Stimulated activated CD4-positive, alpha-beta T cell treated with anti-CD3 and anti-CD28 coated beads, Interleukin-15, amount 100 ng/mL, for 24 hours (primary cell): ENCODE measurements at places on chromosomes 6 and 20.

- DNase-seq: no peak
Measured at GRCh38 chr6:144405163-144405562, 120.0 kb downstream of the UTRN start.

- no peak for DNase-seq
Measured at GRCh38 chr6:69942485-69942884, 76.1 kb downstream of the COL19A1 start.

GRCh38 chr6:159555082-159555875 is 137.8 kb downstream of the SOD2 start:
- DNase-seq: no peak

GRCh38 chr6:44202972-44203750 is 13.6 kb upstream of the MYMX start:
- DNase-seq: no peak

DNA sequence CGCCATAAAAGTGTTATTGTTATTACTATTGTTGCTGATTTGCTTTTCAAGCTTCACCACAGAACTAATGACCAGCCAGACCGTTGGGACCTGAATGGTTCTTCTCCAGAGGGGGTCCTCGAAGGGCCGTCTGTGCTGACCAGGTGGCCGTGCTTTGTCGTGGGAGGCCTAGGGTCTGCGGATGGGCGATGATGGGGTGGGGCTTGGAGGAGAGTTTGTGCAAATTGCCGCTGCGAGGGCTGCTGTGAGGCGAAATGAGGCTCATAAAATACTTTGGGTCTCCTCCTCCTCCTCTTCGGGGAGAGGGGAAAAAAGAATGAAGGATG is 6.0 kb upstream of the ZBTB22 start:
- DNase-seq: no peak

GRCh38 chr6:139480356-139481165 is 106.1 kb upstream of the CITED2 start:
- no peak for DNase-seq

- no peak for DNase-seq
Measured at GRCh38 chr6:63352069-63352543, 32.3 kb upstream of the LGSN start.

- no peak for DNase-seq
Measured at GRCh38 chr6:12088531-12088930, 76.4 kb downstream of the HIVEP1 start.

DNA sequence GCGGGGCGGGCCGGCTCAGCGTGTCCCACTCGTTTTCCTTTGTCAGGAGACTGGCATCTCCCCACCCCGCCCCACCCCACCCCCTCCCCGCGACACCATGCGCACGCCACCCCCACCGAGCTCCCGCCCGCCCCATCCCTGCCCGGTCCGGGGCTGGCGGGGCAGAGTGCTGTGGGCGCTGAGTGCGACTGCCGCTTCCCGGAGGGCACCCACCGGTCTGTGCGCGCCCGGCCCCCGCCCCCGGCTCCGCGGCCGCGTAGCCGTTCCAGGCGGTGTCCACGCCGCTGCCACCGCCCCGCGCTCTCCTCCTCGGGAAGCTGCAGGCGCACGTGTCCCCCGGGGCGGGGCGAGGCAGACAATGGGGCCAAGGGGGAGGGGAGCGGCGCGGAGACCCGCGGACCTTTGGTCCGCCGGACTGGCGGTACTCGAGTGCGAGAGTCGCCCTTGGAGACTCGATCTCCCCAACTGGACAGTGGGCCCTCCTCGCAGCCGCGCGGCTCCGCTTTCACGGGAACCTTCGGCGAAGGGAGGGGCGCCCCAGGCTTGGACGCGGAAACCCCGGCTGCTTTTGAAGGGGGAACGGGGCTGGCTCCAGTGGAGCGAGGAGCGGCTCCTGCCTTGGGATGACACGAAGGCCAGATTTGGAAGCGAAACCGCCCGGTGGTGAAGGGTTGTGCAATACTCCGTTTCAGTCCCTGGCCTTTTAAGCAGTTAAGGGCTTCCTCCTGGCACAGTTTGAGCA is 1.0 kb upstream of the SYNCRIP start:
- DNase-seq: peak; percentile 85

- DNase-seq: no peak
Measured at GRCh38 chr6:143015300-143015706, 45.4 kb upstream of the AIG1 start.

DNA sequence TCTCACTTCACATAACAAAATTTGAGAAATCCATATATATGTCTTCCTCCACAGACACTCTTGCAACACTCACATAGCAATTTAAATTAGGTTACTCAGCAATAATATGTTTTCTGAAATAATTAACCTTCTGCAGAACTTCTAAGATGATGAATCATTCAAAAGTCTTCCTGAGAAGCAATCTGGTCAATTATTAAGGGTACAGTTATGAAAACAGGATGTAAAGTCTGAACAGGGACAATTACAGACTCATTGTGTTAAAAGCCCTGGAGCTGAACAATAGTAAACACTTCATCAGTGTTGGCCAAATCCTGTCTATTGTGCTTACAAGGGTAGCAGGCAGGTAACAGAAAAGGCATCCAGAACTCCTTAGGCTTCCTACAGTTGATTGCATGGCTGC is 75.4 kb downstream of the FILIP1 start:
- DNase-seq: no peak

DNA sequence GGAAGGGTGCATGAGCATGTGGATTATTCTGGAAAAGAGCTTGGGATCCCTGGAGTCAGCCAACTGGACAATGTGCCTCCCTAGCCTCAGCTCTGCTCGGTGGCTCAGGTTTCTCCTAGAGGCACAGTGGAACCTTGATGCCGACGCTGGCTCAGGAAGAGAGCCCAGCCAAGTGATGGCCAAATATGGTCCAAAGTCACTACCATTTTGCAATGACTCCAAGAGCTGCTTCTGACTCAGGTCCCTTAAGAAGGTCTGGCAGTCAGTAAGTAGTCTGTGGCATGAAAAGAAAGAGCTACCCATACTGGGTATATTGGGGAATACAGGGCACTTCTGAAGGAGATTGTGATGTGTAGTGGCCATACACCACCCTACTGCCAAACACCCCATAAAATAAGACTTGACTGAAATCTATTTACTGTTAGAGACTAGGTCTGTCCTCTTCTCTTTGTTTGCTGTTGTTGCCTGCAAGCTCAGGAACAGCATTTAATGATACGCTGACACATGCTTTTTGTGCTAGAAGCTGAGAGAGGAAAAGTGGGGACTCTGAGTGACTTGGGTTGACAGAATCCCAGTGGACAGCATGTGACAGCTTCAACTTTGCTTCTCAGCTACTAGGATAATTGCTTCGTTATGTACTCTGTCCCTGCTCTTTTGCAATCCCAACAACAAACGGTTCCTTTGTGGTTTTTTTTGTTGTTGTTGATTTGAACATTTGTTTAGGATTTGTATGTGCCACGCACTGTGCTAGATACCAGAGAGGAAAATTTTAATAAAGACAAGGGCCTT is 30.3 kb upstream of the OGFRL1 start:
- no peak for DNase-seq

DNA sequence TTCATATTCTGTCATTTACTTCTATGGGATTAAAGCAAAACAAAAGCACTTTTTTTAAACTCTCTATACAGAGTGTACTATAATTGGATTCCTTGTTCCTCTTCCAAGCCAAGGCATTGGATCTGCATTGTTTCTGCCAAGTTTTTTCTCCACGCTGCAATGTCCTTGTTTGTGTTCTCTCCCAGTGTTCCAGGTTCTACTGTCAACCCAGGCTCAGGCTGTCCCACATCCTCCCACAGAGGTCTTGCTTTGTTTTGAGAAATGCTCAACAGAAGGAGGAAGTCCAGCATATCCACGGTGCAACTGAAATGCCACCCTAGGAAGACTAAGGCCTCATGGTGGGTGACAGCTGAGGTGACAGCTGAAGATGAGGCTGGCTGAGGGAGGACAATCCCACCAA is 287.1 kb upstream of the PRDM1 start:
- no peak for DNase-seq

DNA sequence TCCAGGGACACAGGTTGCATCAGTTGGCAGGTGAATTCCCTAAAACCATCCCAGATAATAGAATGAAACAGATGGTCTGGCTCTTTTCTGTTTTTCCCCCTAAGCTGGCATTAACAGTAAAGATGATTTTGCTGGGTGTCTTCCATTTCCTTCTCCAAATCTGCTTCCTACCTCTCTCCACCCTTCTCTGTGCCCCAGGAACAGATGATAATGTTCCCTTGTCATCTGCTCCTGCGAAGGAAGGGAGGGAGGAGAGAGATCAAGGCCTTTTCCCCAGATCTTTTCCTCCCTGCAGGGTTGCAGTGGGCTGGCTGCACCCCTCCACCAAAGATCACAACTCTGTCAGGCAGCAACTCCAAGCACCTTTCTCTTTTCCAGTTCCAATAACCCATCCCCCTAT is 156.5 kb upstream of the PRDM1 start:
- no peak for DNase-seq

DNA sequence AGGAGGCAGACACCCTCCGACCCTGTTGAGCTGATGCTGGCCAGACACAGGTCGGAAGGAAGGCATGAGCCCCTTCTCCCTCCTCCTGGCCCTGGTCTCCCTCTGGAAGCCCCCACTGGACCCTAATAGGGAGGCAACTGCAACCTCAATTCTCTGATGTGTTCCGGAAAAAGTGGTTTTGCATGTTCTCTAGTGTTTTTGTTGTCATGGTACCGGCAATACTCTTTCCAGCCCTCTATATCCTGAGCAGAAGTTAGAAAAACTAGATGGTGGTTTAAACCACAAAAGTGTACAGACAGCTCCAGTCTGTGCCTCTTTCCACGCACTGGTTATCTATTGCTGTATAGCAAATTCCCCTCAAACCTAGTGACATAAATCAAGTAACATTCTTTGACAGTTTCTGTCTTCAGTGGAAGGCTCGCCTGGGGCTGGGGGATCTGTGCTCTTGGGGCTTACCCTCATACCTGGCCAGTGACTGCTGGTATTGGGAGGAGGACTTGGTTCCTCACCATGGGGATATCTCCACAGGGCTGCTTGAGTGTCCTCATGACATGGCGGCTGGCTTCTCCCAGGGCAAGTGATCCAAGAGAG is 37.0 kb downstream of the SYTL3 start:
- no peak for DNase-seq

GRCh38 chr20:18506744-18507143 is 996 bp upstream of the SEC23B start:
- DNase-seq: peak; percentile 24

DNA sequence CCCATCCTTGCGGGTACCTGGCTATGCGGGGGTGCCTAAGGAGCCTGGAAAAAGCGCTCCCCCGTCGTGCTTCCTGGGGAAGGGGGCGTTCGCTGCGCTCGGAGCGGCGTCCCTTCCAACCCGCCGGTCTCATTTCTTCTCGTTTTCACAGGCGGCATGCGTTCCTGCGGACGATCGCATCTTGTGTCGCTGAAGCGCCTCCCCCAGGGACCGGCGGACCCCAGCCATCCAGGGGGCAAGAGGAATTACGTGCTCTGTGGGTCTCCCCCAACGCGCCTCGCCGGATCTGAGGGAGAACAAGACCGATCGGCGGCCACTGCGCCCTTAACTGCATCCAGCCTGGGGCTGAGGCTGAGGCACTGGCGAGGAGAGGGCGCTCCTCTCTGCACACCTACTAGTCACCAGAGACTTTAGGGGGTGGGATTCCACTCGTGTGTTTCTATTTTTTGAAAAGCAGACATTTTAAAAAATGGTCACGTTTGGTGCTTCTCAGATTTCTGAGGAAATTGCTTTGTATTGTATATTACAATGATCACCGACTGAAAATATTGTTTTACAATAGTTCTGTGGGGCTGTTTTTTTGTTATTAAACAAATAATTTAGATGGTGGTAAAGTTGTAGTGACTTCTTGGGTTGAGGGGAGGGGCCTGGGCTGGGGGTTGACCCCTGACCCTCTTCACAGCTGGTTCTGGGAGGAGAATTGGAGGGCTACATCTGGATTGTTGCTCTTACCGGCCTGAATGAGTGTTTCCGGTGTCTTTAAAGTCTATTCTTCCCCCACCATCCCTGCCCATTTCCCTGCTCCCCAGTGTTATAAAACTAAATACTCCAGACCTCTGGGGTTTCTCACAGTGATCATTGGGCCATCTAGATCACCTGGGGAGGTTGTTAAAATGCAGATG is 1.1 kb downstream of the ID1 start:
- DNase-seq: peak; percentile 28

DNA sequence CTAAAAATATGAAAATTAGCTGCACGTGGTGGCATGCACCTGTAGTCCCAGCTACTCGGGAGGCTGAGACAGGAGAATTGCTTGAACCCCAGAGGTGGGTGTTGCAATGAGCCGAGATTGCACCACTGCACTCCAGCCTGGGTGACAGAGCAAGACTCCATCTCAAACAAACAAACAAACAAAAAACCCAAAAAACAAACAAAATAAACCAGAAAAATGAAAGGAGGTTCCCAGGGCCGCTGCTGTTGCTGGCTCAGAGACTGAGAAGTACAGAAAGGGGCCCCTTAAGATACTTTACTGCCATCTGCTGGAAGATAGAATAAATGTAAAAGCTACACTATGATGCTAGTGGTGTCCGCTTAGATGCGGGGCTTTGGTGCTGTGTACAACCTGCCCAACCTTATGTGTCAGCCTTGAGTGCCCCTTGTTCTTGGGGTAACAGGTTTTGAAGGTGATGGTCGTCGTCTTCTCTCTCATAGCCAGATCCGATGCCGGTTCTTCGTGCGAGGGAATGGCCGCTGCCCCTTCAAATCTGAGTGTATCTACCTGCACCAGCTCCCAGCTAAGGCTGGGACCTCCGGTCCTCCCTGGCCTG is 2.8 kb upstream of the FANCE start:
- peak; percentile 44 for DNase-seq

DNA sequence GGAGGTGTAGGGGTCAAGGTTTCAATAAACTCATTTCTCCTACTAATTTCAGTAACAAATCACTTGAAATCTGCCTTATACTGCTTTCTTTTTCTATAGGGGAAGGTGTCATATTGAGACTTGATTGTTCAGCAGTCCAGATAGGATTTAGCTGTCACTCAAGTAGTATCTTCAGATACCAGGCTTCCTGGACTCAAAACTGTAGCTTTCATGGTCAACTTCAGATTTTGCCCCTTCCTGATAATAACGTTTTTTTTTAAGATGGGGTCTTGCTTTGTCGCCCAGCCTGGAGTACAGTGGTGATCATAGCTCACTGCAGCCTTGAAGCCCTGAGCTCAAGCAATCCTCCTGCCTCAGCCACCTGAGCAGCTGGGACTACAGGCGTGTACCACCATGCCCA is 77.8 kb downstream of the JAG1 start:
- no peak for DNase-seq

GRCh38 chr6:119612176-119612891 is 262.8 kb upstream of the MAN1A1 start:
- no peak for DNase-seq
